ENCODE measurements at places on chromosomes 2 and 18. TPM values are rescaled to one million over a fixed set of nuclear protein-coding genes. Genes with fewer than 3 reads are reported as not detected.

The EMX1 gene
- not detected for polyA plus RNA-seq

The CD207 gene
- 0.27 TPM for polyA plus RNA-seq

The ERICH2 gene
- polyA plus RNA-seq: 0.56 TPM

The CRIM1 gene
- 21.1 TPM for polyA plus RNA-seq

The CDK5R2 gene
- not detected for polyA plus RNA-seq

The NAB1 gene
- polyA plus RNA-seq: 57.9 TPM

The OR6B2 gene
- polyA plus RNA-seq: not detected

The COL4A4 gene
- 0.08 TPM for polyA plus RNA-seq

The CYS1 gene
- polyA plus RNA-seq: 14.0 TPM

The STEAP3 gene
- 25.5 TPM for polyA plus RNA-seq

The SIX3 gene
- polyA plus RNA-seq: not detected

The AQP4 gene
- polyA plus RNA-seq: 0.74 TPM

The PREPL gene
- 141 TPM for polyA plus RNA-seq

The TMEM17 gene
- 1.5 TPM for polyA plus RNA-seq

The ST6GAL2 gene
- polyA plus RNA-seq: 3.6 TPM

The ICOS gene
- polyA plus RNA-seq: not detected

The GPR17 gene
- 2.9 TPM for polyA plus RNA-seq

The LGALSL gene
- polyA plus RNA-seq: 23.1 TPM

The CEP68 gene
- 32.4 TPM for polyA plus RNA-seq

The EFHD1 gene
- 26.3 TPM for polyA plus RNA-seq

The IL18R1 gene
- polyA plus RNA-seq: 0.50 TPM

The RAB6C gene
- 0.48 TPM for polyA plus RNA-seq

The APLF gene
- polyA plus RNA-seq: 2.1 TPM

The SPP2 gene
- polyA plus RNA-seq: not detected

The IL1RL2 gene
- polyA plus RNA-seq: 0.34 TPM

The UGT1A3 gene
- not detected for polyA plus RNA-seq

The ACTR3 gene
- polyA plus RNA-seq: 108 TPM

The UNC80 gene
- polyA plus RNA-seq: 2.8 TPM

The GDF7 gene
- 0.25 TPM for polyA plus RNA-seq

The SLC9A4 gene
- polyA plus RNA-seq: not detected

The GAREM1 gene
- polyA plus RNA-seq: 8.1 TPM

The MAB21L4 gene
- polyA plus RNA-seq: 0.10 TPM

The LRPPRC gene
- polyA plus RNA-seq: 77.8 TPM

The PFN4 gene
- polyA plus RNA-seq: 1.7 TPM

The NMS gene
- not detected for polyA plus RNA-seq
